ENCODE measurements at places on chromosomes 13 and 19.

GRCh38 chr13:96229356-96229755, 139.4 kb downstream of the HS6ST3 start:
- DNase-seq, result no peak

DNA sequence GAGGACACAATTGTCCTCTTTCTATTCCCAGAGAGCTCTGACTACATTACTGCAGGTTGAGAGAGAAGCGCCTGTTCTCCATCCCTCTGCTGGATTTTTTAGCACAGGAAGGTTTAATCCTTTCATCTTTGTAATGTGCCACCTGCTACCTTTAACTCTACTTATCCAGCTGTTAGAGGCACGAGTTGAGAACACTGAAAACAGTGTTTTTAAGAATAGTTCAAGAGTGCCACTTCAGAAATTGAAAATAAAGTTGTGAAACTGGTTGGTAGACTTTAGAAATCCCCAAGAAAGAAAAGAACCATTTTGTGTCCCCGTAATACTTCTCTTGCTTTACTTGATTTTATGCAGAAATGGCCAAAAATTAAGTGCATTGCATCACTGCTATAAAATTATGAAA, 20.6 kb downstream of the FREM2 start:
- DNase-seq, result no peak

DNA sequence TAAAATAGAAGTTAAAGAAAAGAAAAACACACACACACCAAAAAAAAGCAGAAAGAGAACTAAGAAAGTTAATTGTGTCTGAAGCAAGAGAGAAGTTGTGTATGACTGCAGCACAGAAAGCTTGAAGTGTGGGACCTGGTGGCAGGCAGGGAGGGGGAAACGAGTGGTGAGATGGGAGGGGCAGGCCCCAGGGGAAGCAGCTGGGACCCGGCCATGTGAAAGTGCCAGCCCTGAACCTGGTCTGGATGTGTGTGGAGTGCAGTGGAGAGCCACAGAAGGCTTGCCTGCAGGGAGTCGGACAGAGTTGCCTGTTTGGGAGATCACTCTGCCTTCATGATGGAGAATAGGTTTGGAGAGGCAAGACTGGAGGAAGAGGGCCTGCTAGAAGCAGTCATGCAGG, 199.0 kb downstream of the GGACT start:
- no peak for DNase-seq

DNA sequence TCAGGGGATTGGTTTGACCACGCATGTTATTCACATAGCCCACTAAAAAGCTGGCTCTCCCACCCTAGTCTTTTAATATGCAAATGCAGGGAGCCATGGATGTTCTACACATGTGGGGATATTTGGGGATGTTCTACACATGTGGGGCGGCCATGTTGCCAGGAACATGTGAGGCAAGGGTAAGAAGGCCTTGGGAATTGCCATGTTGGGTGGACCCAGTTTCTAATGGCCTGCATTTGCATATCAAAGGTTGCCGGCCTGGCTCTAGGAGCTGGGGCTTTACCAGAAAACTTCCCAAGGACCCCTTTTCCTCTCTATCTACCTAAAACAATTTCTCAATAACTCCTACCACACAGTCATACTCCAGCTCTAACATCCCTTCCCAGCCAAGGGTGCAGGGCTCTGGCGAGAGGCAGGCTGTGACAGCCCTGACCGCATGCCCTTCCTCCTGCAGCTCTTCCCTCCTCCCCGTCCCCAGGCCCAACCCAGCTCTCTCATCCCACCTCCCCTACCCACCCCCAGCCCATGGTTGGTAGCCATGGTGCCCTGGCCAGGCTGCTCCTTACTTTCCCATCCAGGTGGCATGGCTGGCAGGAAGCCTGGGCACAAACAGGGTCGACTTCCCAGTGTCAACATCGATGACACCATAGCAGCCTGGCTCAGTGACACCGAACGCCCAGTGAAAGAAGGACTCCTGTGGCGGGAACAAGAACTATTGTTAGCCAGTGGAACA, 11.0 kb downstream of the PEPD start:
- no peak for DNase-seq

DNA sequence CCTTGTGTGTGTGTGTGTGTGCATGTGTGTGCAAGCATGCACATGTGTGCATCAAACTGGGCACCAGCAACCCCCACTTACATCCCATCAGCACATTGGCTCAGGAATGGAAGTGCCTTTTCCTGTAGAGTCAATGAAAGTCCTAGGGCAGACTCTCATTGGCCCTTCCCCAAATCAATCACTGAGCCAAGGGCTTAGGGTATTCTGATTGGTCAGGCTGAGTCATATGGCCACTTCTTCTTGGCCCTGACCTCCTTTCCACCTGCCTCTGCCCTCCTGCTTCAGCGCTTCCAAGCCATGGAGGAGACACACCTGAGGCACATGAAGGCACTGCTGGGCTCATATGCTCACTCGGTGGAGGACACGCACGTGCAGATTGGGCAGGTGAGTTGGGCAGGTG, 20.9 kb downstream of the FCHO1 start:
- no peak for DNase-seq

- no peak for DNase-seq
Observed at GRCh38 chr19:1823539-1824251, 11.6 kb upstream of the ATP8B3 start.

DNA sequence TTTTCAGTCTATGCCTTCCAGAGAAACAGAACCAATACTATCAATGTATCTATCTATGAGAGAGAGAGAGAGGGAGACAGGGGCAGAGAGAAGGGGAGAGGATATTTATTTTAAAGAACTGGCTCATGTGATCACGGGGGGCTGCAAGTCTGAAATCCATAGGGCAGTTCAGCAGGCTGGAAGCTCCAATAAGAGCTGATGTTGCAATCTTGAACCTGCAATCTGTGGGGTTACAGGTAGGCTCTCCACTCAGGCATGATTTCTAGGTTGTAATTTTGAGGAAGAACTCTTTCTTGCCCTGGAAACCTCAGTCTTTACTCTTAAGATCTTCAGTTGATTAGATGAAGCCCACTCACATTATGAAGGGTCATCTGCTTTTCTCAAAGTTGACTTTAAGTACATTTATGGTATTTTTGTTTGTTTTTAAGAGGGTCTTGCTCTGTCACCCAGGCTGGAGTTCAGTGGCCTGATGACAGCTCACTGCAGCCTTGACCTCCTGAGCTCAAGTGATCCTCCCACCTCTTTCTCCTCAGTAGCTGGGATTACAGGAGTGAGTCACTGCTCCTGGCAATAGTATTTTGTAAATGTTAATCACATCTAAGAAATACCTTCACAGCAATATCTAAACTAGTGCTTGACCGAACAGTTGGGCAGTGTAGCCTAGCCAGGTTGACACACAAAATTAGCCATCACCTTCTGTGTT, 376.4 kb downstream of the FGF9 start:
- no peak for DNase-seq
